Stimulated activated CD8-positive, alpha-beta memory T cell treated with anti-CD3 and anti-CD28 coated beads, Interleukin-4, amount 100 ng/mL, for 4 hours (primary cell): ENCODE measurements at places on chromosomes 11 and 22.

DNA sequence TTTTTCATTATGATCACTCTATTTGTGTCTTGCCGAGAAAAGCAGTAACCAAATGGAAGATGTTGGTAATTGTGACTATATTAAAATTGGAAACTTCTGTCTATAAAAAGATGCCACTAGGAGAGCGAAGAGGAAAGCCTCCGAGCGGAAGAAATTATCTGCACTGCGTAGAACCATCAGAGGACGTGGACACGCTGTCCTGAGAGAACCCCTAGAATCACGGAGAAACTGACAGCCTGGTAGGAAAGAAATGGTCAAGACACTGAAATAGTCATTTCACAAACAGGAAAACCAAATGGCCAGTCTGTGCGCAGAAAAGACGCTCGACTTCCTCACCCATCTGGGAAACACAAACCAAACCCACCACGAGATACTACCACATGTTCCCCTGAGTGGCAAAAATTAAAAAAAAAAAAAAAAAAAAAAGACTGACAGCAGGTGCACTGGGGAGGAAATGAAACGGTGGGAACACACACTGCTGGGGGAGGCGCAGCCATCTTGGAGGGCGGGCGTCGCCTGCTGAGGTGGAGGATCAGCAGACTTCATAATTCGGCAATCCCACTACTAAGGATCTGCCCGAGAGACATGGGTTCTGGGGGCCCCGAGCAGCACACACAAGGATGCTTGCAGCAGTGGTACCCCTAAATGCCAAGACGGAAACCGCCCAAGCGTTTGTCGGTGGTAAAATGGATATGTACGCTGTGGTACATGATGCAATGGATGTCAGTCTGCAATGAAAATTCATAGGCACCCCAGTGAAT is 21.3 kb downstream of the IFITM10 start:
- no peak for DNase-seq

DNA sequence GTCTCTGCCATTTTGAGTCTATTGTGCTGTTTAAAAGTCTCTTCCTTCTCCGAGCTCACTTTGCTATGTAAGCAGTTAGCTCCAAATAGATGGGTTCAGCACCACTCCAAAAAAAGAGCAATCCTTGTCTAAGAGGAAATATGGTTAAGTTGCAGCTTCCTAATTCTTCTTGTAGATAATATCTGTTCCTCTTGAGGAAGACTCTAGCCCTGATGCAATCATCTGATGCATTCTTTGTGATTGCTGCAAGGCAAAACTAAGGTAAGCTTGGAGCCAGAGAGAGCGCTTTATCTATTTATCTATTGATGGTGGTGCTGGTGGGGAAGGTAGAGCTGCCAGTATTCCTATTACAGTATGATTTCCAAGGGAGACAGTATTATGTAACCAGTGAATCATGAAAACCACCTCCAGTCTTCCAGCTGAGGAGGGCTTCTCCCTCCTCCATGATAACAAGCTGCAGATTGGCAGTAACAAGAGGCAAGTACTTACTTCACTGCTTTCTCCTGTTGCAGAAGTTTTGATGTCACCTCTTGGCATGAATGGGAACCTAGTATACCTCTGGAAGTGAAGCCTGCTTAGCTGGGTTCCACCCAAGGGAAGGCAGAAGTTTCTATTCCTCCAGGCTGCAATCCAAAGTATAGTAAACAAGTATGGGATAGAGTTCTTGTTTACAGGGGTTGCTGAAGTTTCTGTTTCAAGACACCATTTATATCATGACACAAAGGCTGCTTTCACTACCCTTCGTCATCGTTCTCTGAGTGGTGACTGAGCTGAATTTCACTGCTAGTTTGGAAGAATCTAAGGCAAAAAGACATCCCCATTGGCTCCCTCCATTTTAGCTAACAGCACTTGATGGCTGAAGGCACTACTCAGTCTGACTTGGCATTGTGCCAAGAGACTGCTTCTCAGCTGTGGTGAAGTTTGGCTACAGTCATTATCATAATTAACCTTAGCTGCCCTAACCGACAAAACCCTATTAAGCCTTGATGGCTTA is 49.7 kb downstream of the FDX1 start:
- DNase-seq, result no peak

- DNase-seq, result no peak
Observed at GRCh38 chr22:44627521-44628139, 74.4 kb upstream of the PRR5 start.

DNA sequence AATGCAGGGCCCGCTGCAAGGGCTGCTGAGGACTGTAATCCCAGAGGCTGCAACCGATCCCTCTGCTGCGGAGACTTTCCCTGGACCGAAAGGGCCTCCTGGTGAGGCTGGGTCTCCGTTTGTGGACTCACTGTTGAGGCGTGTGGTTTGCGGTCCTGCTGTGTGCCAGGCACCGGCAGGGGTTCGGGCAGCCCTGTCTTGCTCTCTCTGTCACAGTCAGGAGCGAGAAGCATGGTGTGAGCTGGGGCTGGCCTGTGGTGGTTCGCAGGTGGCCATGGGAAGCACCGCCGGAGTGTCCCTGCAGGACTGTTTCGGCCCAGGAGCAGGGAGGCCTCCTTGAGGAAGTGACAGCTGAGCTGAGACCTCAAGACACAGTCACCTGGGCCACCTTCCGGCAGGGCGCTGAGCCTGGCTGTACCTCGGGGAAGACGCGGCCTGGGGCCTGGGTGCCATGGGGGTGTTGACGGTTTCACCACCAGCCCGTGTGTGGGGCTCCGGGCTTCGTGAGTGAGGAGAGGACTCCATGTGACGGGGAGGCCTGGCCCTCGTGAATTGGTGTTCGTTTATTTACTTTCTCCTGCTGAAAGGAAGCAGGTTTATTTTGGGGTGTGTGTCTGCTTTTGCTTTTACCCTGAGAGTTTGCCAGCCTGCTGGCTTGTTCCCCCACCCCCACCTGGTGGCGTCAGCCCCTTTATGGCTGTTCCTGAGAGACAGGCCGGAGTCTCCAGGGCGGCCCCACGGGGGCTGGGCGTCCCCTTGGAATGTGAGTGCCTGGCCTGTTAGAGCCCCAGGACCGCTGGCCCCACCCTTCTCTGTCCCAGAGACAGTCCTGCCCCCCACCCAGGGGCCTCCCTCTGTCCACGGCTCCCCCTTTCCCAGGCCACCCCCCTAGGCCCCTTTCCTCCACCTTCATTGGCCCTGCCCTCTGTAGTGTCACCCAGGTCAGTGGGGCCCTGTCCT is 122.5 kb downstream of the KCNQ1OT1 start:
- DNase-seq, result no peak

GRCh38 chr11:17405232-17406005 is 17.0 kb upstream of the KCNJ11 start:
- no peak for DNase-seq

- DNase-seq, result no peak
Observed at GRCh38 chr22:35960854-35961253, 67.8 kb downstream of the RBFOX2 start.

DNA sequence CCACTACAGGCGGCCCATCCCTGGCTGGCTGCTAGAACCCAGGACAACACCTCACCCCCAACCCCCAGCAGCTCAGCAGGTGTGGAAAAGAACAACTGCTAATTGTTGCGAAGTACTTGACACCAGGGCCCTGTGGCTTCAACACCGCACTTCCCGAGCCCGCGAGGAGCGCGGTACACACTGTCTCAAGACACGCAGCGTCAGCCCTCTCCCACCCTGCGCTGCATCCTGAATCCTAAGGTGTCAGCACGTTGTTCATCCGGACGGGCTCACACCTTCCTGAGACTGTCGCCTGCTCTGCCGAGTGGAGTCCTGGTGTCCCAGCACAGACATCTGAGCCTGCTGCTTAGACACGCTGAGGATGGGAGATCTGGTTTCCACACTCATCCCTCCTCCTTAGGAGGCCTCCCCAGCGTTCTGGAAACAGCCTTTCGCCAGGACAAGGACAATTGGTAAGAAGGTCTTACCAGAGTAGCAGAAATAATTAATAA is 1336.2 kb downstream of the BRD1 start:
- no peak for DNase-seq

DNA sequence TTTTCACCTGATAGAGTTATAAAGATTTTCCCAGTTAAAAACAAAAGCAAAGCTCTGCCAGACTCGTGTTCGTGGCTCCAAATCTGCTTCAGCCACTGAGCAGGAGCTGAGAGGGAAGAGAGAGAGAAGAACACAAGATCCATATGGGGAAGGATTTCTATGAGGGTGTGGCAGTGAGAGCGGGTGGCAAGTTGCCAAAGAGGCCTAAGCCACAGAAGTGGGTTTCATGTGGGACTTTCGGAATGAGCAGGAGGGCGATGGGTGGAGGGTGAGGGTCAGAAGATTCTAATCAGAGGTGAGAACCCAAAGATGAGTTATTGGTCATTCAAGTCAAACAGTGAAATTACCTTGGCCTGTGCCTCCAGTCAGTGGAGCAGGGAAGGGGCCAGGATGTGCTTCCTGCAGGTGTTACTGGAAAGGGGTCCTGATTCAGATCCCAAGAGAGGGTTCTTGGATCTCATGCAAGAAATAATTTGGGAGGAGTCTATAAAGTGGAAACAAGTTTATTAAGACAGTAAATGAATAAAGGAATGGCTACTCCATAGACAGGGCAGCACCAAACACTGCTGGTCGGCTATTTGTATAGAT is 40.5 kb upstream of the TOP3B start:
- DNase-seq, result no peak

DNA sequence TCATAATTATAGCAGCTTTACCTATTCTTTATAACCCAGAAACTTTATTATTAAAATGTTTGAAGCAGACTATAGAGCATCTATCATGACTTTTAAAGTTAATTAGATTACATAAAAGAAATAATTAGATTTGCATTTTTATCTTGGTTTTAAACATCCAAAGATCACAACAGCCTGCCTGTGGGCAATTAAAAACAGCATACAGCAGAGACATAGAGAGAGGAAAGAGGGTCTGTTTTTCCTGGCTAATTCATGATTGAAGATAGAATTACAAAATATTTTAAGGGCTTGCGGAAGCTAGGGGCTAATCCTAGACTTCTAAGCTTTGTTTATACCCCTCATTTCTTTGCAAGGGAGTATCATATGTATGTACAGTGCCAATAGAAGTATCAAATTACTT is 178.1 kb downstream of the SOX6 start:
- DNase-seq, result no peak

DNA sequence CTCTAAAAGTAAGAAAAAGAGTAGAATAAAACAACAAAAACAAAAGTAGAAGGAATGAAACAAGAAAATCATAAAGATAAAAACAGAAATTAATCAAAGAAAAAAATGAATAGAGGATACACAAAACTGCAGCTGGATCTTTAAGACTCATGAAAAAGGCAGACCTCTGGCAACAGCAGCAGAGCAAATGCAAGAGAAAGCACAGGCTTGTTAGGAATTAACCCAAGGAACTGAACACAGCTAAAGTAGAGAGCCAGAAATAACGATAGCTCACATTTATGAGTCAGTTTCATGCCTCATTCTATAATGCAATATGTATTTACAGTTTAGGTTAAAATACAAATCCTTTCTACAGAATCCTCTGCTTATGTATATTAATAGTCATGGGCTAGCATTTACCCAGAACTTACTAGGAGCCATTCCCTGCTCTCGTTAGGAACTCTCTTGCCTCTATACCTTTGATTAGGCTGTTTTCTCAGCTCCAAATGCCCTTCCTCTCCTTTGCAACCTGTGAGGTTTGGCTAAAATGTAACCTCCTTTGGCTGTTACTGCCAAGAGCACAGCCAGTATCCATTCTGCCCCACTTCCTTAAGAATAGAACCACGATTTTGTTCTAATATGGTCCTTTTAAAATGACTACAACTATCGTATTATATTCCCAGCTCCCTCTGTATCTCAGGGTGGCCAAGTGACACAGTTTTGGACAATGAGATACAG is 38.3 kb upstream of the NFAM1 start:
- no peak for DNase-seq

DNA sequence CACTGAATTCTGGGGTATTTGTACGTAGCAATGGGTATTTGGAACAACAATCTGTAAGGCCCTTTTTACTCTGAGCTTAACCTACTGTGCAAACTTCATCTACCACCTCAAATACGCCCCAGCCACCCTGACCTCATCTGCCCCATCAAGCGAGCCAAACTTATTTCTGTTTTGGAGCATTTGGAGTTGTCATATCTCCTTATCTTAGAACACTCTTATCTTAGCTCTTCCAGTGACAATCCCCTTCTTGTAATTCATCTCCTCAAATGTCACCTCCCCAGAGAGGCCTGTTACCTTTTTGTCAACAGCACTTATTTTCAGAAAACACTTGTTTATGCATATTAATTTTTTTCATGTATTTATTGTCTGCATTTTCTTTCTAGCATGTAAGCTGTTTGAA is 4.7 kb upstream of the MSANTD2 start:
- no peak for DNase-seq

DNA sequence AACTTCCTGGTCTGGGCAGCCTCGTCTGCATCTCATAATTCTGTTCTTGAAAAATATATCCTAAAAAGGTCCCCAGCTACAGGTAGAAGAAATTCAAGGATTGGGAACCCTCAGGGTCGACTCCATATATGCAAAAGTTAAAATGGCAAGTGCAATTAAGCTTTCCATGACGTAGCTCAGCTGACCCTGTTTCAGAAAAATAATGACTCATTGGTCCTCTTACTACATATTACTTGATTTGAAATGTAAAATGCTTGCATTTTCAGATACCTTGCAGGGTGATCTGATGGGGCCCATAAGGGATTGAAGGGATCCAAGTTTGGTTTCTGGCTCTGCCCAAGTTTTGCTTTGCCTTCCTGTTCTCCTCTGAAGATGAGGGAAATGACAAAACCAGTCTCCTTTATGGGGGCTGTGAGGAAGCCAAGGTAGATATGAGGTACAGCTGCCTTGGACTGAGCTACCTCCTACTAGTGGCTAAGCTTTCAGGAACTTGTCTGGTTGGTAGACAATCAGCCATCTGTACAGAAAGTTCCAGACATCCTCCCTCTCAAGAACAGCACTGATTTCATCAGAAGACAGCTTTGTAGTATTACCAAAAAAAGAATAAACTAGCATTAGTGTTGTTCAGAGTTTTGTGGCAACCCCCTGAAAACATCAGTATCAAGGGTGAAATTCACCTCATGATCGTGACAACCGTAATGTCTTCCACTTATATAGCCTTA is 177.3 kb downstream of the DBX1 start:
- DNase-seq, result no peak

DNA sequence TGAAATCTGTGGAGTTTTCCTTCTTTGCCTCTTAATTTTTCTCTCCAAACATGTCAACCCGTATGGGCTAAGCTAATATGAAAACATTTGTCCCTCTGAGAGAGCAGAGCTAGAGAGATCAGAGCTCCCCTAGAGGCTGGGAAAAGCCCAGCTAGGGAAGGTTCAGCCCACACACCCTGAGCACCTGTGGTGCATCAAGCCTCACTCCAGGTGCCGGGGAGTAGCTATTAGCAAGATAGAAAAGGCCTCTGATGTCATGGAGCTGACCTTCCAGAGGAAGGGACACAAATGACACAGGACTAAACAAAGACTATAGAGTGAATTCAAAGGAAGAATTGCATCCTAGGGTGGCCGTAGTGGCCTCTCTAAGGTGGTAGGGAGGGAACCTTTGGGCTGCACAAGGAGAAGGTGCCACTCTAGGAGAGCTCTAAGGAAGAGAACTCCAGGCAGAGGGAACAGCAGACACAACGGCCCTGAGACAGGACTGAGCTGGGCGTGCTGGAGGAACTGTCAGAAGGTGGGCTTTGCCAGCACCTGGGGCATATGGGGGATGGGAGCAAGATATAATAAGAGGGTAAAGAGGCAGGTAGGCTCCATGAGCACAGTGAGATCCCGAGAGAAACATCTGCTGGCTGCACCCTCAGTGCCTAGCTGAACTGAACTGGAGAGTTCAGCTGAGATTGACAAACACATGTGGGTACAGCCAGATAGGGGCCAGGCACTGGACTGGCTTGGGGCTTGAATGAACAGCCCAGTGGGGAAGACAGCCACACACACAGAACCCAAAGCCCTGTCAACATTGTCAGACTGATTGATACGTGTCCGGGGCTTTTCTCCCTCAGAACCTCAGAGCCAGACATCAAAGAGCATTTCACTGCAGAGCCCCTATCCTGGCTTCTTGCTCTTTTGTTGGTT is 65.5 kb upstream of the DRD2 start:
- no peak for DNase-seq
